ENCODE measurements at places on chromosomes 2 and 18.

GRCh38 chr18:28455971-28456370, 279.0 kb upstream of the CDH2 start:
- no peak for DNase-seq

- DNase-seq = no peak
Measured at GRCh38 chr2:153214337-153214736, 264.2 kb downstream of the RPRM start.

GRCh38 chr2:198321522-198322088, 517.2 kb downstream of the PLCL1 start:
- peak; percentile 52 for DNase-seq

GRCh38 chr2:95272299-95272751, 1.9 kb upstream of the PROM2 start:
- DNase-seq = no peak

DNA sequence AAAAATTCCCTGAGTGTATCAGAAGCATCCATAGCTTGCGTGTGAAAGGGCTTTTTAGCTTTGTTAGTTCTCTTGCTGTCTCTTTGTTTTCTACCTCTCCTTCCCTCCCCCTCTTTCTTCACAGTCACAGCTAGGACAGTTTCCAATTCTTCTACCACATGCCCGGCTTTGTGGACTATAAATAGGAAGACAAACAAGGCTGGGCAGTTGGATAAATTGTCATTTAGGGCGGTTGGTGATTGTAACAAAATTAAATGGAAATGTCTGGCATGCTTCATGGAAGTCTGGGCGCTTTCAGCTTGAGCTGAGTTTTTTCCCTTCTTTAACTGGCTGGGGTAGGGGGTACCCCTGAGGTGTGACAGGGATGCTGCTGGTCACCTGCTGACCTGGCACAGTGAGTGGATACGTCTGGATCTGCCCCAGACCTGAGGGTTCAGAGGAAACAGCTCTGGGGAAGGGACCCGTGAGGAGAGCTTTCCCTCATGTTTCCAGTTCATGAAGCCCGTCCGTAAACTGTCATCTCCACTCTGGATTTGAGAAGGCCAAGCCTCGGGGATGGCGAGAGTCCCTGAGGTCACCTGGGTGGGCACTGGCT, 29.0 kb upstream of the GIGYF2 start:
- no peak for DNase-seq

DNA sequence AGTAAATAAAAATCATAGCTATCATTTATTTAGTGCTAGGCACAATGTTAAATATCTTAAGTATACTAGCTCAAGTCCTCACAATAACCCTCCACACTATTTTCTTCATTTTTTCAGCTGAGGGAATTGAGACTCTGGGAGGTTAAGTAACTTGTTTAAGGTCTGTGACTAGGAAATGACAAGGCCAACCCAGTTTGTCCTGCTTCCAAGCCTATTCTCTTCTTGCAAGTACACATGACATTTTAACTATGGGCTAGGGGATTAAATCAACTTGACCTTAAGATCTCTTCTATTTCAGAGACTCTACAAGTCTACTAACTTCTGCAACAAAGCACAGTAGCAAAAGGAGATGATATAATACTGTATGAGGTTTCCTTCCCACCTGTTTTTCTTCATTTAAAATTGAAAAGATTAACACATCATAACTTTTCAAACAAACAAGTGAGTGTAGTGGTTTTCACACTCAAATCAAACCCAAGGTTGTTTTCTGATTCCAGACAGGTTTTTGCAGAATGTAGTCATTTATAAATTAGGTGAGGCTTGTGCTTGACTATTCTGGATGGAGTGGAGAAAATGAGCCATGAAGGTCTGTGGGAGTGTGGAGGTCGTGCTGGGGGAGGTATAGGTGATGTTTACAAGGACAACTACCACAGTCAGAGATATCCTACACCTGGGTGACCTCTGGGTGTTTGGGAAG, 57.0 kb downstream of the CD28 start:
- DNase-seq = no peak

DNA sequence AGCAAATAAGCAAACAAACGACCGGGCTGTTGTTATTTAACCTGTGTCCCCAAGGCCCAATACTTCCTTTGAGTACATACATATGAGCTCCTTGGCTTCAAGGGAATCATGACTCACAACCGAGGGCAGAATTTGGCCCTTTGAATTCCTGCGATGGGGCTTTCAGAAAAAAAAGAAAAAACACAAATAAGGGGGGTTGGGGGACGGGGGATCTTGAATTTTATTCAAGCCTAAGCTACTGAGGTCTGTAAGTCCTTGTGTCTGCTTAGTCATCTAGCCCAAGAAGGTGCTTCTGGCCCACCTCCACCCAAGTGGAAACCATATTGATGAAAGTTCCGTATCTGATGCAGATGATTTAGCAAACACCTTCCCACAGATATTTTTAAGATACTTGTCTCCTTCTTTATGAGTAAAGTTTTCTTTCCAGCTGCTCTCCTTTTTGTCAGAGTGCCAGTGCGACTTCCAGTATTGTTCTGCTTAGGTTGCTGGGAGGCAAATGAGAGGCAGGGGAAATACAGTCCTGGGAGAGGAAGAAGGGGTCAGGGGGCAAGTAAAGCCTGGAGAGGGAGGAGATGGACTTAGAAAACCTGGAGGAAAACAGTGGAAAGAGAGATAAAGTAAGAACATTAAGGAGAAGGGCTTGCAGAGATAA, 169.6 kb downstream of the ZEB2 start:
- peak; percentile 46 for DNase-seq

DNA sequence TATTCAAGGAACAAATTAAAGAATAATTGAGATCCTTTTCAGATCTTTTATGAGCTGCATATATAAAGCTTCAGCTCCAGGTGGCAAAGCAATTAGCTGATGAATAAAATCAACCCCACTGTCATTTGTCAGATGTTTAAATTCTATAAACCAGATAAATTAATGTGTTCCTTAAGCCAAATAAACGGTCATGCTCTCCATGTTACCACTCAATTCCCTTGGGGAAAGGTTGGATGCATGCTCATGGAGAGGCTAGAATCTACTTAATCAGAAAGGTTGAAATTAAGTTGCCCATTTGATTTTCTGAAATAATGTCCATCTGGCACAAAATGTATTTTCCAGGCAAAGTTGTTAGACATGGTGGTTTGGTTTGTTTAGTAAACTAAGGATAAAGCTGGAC, 282.5 kb upstream of the SPRED2 start:
- no peak for DNase-seq

DNA sequence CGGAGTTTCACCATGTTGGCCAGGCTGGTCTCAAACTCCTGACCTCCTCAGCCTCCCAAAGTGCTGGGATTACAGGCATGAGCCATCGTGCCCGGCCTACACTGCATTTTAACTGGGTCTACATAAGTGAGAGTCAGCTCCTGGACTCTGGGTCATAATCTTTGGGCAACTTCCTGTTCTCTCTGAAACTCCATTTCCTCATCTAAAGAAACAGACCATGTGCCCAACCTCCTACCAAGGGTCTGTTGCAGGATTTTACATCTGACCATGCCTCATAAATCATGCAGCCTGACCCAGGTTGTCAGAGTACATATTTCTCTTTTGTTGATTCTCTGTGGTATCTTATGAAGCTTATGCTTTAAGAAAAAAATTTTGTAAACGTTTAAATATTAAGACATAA, 280.4 kb downstream of the ALPK2 start:
- no peak for DNase-seq

DNA sequence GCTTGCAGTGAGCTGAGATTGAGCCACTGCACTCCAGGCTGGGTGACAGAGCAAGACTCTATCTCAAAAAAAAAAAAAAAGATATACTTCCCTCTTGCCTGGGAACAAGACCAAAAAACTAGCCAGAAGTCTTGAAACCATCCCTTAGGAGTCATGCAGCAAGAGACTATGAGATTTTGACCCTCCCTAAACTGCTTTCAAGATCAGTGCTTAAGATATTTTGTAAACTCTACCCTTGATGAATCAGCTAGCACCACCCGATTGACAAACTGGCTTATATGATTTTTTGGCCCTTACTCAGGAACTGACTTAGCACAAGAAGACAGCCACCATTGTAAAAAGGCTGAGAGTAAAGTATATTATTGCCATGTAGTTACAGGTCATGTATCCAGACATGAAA, 3.8 kb downstream of the SULT1C3 start:
- no peak for DNase-seq

DNA sequence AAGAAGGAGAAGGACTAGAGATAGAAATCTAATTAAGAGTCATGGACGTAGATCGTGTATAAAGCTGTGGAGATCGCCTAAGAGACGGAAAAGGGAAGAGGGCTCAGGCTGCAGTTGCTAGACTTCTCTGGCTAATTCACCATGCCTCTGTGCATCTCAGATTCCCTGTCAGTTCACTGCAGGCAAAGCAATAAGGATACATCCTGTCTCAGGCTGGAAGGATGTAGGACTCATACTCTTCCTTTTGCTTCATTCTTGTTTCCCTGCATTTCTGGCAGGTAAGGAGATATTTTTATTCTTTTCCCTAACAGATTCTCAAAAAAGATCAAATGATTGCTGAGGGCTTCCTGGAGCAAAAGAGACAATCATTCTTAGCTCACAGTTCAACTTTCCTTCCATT, 112.5 kb downstream of the AP1S3 start:
- DNase-seq = peak; percentile 32

DNA sequence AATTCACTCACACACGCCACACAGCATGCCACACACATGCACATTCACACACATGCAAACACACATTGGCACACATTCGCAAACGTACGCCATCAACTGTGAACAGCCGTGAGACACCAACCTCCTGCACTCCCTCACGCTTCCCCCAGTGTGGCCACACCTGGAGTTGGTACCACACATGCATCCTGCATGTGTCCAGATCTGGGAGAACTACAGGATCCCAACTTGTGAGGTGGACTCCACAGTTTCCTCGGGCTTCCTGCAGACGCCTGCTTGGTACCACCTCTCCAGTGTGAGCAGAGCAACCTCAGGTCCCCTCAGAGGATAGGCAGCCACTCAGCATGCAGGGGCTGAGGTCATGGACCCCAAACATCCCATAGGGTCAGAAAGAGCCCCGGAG, 239.0 kb downstream of the EIPR1 start:
- DNase-seq = no peak

GRCh38 chr2:160906878-160907277, 253.3 kb upstream of the TANK start:
- DNase-seq = no peak

DNA sequence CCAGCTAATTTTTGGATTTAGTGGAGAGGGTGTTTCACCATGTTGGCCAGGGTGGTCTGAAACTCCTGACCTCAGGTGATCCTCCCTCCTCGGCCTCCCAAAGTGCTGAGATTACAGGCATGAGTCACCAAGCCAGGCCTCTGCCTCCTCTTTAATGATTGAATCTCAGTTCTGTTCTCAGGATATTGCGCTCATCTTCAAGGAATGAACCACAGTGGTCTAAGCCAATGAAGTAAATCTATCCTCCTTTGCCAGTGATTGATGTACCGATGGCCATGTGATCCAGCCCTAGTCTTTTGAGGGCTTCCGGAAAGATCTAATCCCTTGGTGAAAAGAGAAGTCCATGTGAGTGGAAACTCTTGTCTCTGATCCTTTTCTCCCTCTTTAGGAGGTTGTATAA, 48.6 kb downstream of the POLE4 start:
- DNase-seq = no peak

- DNase-seq = no peak
Measured at GRCh38 chr2:240589850-240590525, 3.5 kb downstream of the CAPN10 start.

GRCh38 chr2:239139566-239139965, 261.3 kb downstream of the HDAC4 start:
- no peak for DNase-seq

GRCh38 chr18:3221496-3221895, 1.7 kb upstream of the MYOM1 start:
- DNase-seq = no peak

GRCh38 chr2:162226836-162227235, 16.4 kb downstream of the FAP start:
- DNase-seq = no peak

GRCh38 chr2:10960606-10961489, 49.1 kb downstream of the KCNF1 start:
- no peak for DNase-seq

GRCh38 chr2:11365096-11365879, 20.9 kb upstream of the ROCK2 start:
- DNase-seq = no peak

GRCh38 chr2:23534771-23535170, 149.8 kb downstream of the KLHL29 start:
- DNase-seq = no peak

DNA sequence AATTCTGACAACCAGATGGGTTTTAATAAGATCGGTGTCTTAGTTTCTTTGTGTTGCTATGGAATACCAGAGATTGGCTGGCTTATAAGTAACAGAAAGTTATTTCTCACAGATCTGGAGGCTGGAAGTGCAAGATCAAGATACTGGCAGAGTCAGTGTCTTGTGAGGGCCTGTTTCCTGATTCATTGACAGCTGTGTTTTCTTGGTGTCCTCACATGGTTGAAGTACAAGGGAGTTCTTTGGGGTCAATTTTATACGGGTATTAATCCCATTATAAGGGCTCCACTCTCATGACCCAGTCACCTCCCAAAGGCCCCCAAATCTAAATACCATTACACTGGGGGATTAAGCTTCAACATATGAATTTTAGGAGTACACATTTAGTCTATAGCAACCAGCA, 421.1 kb downstream of the LRP1B start:
- no peak for DNase-seq

- DNase-seq = no peak
Measured at GRCh38 chr2:9738535-9739496, 104.5 kb upstream of the TAF1B start.

DNA sequence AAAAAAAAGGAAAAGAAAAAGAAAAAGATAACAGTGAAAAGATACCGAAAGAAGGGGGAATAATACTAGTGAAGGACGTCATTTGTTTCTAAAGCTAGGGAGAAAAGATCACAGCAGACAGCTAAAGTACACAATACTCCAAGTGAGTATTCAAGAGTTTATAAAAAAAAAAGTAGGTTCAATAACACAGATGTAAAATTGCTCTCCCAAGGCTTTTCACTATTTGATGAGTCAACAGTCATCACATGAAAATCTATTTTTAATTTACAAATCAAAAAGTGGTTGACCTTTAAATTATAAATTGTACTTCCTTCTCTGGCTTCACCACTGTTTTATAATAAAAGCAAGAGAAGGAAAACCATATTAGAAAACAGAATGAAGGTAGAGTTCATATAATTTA, 144.0 kb downstream of the ZRANB3 start:
- no peak for DNase-seq

- peak; percentile 68 for DNase-seq
Measured at GRCh38 chr2:231795525-231796327, 9.5 kb downstream of the COPS7B start.

- DNase-seq = no peak
Measured at GRCh38 chr2:69260666-69261065, 126.4 kb downstream of the GFPT1 start.

DNA sequence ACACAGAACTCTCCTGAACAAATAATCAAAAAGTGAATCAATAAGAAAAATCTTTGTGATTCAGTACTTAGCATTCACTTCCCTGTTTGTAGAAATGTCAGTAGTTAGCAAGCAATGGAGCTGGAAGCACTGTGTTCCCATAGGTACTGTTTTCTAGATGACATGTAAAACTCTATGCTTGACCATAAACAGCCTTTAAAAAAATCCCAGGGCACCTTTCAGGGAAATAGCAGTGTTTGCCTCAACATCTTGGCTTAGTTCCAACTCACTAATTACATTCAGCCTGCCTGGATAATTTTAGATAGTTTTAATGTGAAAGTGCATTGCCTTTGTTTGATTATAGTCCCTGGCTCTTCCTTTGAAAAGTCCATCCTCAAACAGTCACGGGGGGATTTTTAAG, 721.8 kb downstream of the ERBB4 start:
- no peak for DNase-seq
